ENCODE measurements at places on chromosomes 12 and 14.

- DNase-seq, result no peak
These were observed 181.5 kb upstream of the PELI2 start for GRCh38 chr14:55936691-55937090.

GRCh38 chr12:67957383-67957782, 31.9 kb upstream of the IFNG-AS1 start:
- no peak for DNase-seq

DNA sequence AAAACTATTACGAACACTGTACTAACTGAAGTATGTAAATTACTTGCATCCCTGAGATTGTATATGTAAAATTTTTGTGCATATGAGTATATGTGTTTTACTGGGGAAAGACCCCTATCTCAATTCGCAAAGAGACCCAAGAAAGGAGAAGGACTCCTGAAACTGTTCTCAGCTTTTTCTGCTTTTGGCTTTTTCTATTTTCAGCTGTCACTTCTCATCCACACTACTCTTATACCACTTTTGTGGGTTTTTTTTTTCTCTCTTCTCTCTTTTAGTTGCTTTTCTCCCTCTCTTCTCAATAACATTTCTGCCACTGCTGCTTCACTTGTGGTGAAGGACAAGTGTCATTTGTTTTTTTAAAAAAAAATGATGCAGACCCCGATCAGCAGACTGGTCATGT, 39.8 kb downstream of the NIN start:
- DNase-seq, result no peak

DNA sequence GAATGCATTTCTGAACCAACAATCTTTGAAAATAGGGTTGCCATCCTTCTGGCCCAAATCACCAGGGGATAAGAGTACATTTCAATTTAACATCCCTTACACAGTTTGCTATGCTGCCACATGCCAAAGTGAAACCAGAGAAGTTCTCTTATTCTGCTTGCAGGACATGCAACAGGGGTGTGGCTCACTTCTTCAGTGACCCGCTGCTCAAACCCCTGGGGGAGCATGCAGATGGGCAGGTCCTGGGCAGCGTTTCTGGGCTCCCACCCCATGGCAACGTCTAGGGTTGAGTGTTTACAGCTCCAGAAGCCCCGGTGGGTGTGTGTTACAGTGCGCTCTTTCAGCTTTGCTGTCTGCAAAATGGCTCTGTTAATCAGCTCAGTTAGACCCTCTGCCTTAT, 1306.3 kb upstream of the TMEM132C start:
- no peak for DNase-seq

- DNase-seq, result no peak
These were observed 14.8 kb upstream of the BCL11B start for GRCh38 chr14:99286761-99287160.

DNA sequence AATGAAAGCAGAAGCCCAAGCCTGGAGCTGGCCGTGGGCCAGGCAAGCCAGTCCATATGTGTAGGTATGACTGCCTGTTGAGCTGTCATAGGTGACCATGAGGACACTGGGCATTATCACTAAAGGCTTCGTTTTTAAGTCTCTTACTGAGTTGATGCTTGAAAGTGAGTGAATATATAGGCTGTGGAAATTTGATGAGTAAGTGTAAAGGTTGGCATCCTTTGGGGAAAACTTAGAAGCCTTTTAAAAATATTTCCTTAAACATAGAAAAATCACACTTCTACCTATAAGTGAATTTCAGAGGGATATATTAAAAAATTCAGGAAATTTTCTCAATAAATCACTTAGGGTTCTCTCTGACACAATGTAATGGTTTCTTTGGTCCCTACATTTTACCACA, 396.5 kb downstream of the FOXG1 start:
- no peak for DNase-seq

GRCh38 chr14:93936245-93936644, 9.1 kb downstream of the FAM181A start:
- no peak for DNase-seq

DNA sequence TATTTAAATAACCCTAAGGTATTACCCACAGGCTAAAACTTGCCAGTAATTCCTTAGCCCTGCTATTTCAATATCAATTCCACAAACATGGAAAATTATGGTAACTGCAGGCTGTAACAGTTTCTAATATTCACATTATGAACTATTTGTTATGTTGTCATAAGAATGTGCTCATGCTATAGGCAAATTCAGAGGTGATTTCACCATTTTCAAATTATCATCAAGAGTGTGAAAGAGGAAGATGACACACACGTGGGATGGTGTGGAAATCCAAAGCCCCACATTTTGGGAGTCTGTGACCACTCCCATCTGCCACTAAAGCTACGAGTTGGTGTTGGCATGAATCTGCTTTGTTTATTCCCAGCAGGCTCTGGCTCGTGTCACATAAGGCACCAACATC, 5.9 kb upstream of the MYO1A start:
- DNase-seq, result no peak

GRCh38 chr12:113987261-113988063, 21.3 kb upstream of the RBM19 start:
- DNase-seq, result no peak

DNA sequence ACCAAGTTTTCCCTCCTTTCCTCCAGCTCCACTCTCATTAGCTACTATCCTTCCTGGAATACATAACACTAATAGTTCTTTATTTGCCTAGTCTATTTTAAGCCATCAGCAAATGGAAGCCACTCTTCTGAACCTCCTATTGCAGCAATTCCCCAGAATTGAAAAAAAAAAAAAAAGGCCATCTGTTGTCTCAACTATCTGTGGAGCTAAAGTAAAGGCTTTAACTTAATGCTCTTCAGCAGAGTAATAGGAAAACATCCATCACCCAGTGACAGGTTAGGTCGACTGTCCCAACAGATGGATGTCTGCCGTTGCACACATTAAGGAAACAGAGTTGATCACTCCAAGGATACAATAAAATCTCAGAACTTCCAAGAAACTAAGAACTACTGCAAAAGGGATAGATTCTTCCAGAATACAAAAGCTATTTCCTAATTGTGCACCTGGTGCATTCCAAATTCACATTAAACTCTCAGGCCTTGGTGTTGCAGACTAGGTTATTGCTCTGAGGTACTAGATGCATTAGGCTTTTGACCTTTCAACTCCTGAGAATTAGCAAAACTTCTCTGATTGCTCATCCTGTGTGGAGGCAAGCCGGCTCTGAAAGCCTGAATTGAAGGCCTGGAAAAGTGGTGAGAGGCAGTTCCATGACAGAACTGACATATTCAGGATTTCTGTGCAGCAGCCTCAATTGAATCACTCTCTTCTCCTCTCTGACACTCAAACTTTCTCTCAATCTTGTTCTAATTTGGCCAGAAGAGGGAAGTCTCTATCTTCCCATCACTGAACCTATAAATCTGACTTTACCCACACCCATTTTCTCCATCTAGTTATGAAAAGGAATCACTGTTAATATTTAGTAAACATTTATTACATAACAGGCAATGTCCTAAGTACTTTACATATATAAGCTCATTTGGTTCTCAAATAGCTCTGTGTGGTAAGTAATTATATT, 238.4 kb upstream of the HMGA2 start:
- DNase-seq, result no peak

- no peak for DNase-seq
These were observed 12.8 kb upstream of the AQP2 start for GRCh38 chr12:49937639-49938300.

DNA sequence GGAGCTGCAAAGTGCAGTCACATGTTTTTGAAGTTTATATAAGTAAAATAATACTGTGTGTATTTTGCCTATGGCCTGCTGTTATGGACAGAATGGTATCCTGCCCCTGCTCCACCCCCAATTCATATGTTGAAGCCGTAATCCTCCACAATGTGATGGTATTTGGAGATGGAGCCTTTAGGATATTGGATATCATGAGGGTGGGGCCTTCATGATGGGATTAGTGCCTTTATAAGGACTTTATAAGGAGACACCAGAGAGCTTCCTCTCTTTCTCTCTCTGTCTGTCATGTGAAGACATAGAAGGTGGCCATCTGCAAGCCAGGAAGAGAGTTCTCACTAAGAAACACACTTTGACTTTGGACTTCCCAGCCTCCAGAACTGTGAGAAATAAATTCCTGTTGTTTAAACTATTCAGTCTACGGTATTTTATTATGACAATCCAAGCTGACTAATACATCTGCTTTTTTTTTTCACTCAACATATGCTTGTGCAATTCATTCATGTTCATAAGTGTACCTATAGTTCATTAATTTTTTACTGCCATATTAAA, 3.1 kb upstream of the CHPT1 start:
- DNase-seq, result no peak

GRCh38 chr12:92021666-92022035, 124.0 kb downstream of the BTG1 start:
- DNase-seq, result no peak

DNA sequence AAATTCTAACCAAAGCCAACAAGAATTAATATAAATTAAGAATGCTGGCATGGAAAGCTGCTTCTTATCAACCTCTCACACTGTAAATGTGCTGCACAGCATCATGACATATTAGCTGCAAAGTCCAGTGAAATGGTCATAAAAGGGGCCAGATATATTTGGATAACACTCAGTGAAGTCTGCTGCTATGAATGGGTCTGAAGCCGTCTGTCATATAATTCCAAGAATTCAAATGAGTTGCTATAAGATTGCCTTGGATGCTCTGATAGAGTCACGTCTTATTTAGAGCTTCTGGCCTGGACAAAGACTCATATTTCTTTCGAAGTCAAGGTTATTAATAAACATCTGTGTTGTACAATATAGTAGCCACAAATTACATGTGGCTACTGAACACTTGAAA, 54.3 kb upstream of the OVCH1 start:
- DNase-seq, result no peak

GRCh38 chr12:1657688-1658087, 28.7 kb downstream of the WNT5B start:
- DNase-seq, result no peak

GRCh38 chr12:5232826-5233500, 189.3 kb downstream of the KCNA5 start:
- DNase-seq, result no peak

- DNase-seq, result no peak
These were observed 21.8 kb downstream of the PLEKHA5 start for GRCh38 chr12:19151298-19151697.

Data from AG04449 (cell line).